ENCODE measurements at places on chromosomes 1 and 21. TPM values are rescaled to one million over a fixed set of nuclear protein-coding genes. Genes with fewer than 3 reads are reported as not detected.

The MATN1 gene
- total RNA-seq: 0.02 TPM

The UAP1 gene
- total RNA-seq: 36.2 TPM

The FABP3 gene
- not detected for total RNA-seq

The FAM72A gene
- total RNA-seq: 10.2 TPM

The TGFB2 gene
- 8.6 TPM for total RNA-seq

The RPE65 gene
- total RNA-seq: not detected

The SPRR4 gene
- total RNA-seq: not detected

All from A549 treated with AZD2906 at 1 μM for 4 hours (cell line).